ENCODE measurements at places on chromosomes 7 and 10.

DNA sequence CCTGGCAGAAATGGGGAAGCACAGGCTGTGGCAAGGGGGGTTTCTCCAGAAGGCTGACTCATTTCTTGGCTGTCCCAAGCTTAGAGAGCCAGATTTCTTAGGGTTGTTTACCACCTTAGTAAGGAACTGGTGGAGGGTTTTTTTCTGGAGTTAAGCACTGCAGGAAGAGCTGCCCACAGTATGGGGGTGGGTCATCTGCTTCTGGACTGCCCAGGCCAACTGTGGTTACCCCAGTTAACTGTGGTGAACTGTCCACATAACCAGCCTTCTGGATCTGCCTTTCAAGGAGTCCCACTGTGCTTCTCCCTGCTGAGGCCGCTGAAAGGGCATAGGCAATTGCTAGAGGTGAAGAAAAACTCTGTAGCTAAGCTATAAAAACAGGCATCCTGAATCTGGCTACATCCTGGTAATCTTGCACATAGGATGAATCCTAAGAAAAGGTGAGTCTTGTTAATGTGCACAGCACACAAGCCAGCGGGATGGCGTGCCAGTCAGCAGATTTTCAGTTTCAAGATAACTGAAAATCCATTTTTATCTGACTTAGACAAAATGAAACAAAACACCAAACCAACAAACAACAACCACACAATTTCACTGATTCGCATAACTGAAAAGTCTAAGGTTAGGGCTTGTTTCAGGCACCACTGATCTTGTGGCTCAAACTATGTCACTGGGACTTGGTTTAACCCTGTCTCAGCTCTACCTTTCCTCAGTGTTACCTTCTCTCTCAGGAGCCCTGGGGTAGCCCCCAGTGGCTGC, 21.6 kb upstream of the TSPAN33 start:
- no peak overlapping the region for H3K4me3 ChIP-seq
- no peak overlapping the region for H3K27ac ChIP-seq
- no peaks in the 10 kb centered on the region for H3K4me1 ChIP-seq
- no peak for DNase-seq
- peaks cover 16% of the 10 kb centered on the region for H3K36me3 ChIP-seq

GRCh38 chr10:124064676-124065075, 28.7 kb downstream of the CHST15 start:
- H3K4me1 ChIP-seq: peaks cover 12% of the 10 kb centered on the region
- no peaks in the 10 kb centered on the region for H3K27me3 ChIP-seq
- H3K4me3 ChIP-seq: no peak overlapping the region
- H3K36me3 ChIP-seq: no peaks in the 10 kb centered on the region
- DNase-seq: no peak
- no peak overlapping the region for H3K27ac ChIP-seq

DNA sequence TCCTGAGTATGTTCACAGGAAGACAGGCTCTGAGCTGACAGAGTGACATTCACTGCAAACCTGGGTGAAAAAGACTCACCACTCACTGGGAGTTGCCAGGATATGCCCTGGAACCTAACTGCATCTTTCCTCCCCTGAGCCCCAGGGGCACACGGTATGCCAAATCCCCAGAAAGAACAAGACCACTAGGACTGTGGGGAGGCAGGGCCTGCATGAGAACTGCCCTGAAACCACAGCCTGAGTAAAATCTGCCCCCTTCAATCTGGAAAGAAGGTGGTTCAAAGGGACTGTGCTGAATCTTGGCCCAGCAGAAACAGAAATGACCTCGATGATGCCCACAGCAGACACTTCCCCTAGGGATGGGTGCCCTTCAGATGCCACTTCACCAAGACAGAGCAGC, 6.5 kb downstream of the FAM53B start:
- H3K4me1 ChIP-seq: peaks cover 65% of the 10 kb centered on the region
- H3K27me3 ChIP-seq: peaks cover 9% of the 10 kb centered on the region
- H3K4me3 ChIP-seq: peak overlapping the region; percentile 20
- DNase-seq: no peak
- H3K36me3 ChIP-seq: no peaks in the 10 kb centered on the region

- no peak for DNase-seq
- H3K4me3 ChIP-seq: no peak overlapping the region
- peaks cover 3% of the 10 kb centered on the region for H3K27me3 ChIP-seq
- peaks cover 16% of the 10 kb centered on the region for H3K4me1 ChIP-seq
Measured at GRCh38 chr10:6136215-6137201, 47.7 kb downstream of the RBM17 start.

- no peaks in the 10 kb centered on the region for H3K36me3 ChIP-seq
- no peak overlapping the region for H3K27ac ChIP-seq
- H3K4me1 ChIP-seq: no peaks in the 10 kb centered on the region
- no peak for DNase-seq
- H3K4me3 ChIP-seq: no peak overlapping the region
- no peaks in the 10 kb centered on the region for H3K27me3 ChIP-seq
Measured at GRCh38 chr7:46565253-46566096, 644.4 kb upstream of the IGFBP3 start.

DNA sequence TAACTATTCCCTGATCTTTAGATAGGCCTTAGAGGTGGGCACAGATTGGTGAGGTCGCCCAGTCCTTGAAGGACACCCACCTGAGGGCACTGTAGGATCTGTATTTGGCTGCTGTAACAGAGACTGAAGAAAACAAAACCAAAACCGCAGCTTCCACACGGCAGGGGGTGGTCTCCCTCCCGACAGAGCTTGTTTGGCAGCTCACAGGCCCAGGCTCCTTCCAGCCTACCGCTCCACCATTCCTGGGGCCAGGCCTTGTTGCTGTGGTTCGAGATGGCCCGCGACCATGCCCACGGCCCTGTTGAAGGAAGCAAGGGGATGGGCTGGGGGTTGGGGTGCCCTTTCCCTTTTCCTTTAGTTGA, 30.4 kb downstream of the ZNF783 start:
- no peak overlapping the region for H3K4me3 ChIP-seq
- peaks cover 6% of the 10 kb centered on the region for H3K27me3 ChIP-seq
- H3K4me1 ChIP-seq: no peaks in the 10 kb centered on the region
- no peaks in the 10 kb centered on the region for H3K36me3 ChIP-seq

GRCh38 chr10:114301951-114302710, 63.1 kb downstream of the VWA2 start:
- H3K27me3 ChIP-seq: peaks cover 8% of the 10 kb centered on the region
- H3K4me3 ChIP-seq: no peak overlapping the region
- no peak for DNase-seq
- H3K27ac ChIP-seq: no peak overlapping the region
- H3K4me1 ChIP-seq: peaks cover 4% of the 10 kb centered on the region

DNA sequence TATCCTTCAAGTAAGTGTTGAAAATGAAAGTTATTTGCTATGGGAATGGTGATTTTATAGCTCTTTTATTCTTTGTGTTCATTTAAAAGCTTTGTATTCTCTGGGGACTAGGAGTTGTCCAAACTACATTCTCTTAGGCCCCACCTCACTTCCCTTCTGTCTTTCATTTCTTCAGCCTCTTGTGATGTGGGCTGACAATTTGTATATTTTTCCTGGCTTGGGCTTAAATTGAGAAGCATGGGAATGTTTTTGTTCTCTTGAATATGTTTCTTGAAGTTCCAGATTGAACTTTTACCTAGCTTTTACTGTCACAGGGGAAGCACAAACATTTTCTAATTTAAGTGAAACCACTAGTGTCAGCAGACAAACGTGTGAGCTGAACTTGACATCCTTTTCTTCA, 27.9 kb downstream of the BBS9 start:
- no peak overlapping the region for H3K4me3 ChIP-seq
- DNase-seq: no peak
- H3K27ac ChIP-seq: no peak overlapping the region
- peaks cover 3% of the 10 kb centered on the region for H3K4me1 ChIP-seq
- H3K27me3 ChIP-seq: no peaks in the 10 kb centered on the region

- no peak overlapping the region for H3K4me3 ChIP-seq
- no peaks in the 10 kb centered on the region for H3K27me3 ChIP-seq
- DNase-seq: no peak
- H3K36me3 ChIP-seq: no peaks in the 10 kb centered on the region
- H3K4me1 ChIP-seq: peaks cover 15% of the 10 kb centered on the region
- H3K27ac ChIP-seq: no peak overlapping the region
Measured at GRCh38 chr7:23346316-23346715, 47.2 kb downstream of the MALSU1 start.

GRCh38 chr10:44589181-44589943, 204.5 kb upstream of the CXCL12 start:
- DNase-seq: no peak
- no peak overlapping the region for H3K27ac ChIP-seq
- H3K36me3 ChIP-seq: no peaks in the 10 kb centered on the region
- H3K4me1 ChIP-seq: no peaks in the 10 kb centered on the region

DNA sequence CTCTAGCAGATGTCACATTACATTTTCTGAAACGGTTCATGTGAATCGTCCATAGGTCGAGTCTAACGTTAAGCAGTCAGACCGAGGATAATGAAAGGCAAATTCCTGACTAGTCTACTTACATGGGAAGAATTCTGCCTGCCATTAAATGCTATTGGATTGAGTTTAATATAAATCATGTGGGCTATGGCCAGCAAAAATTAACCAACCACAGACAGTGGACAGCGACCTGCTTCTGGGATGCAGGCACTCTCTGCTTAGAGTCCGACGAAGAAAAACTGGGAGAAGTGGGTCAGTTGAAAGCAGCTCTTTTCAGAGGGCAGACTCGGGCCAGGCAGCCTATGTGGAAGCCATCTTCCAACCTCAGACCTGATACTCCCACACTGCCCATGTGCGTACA, 16.6 kb downstream of the PIP4K2A start:
- no peak overlapping the region for H3K4me3 ChIP-seq
- H3K27ac ChIP-seq: no peak overlapping the region
- H3K4me1 ChIP-seq: no peaks in the 10 kb centered on the region
- no peaks in the 10 kb centered on the region for H3K27me3 ChIP-seq
- no peak for DNase-seq

GRCh38 chr7:149468208-149468607, 7.3 kb upstream of the ZNF777 start:
- H3K4me1 ChIP-seq: no peaks in the 10 kb centered on the region
- H3K27me3 ChIP-seq: peaks cover 5% of the 10 kb centered on the region
- H3K4me3 ChIP-seq: no peak overlapping the region
- H3K36me3 ChIP-seq: peaks cover 17% of the 10 kb centered on the region
- no peak overlapping the region for H3K27ac ChIP-seq

GRCh38 chr7:8249121-8249520, 12.8 kb downstream of the ICA1 start:
- no peak for DNase-seq
- H3K36me3 ChIP-seq: no peaks in the 10 kb centered on the region
- no peaks in the 10 kb centered on the region for H3K4me1 ChIP-seq
- H3K27me3 ChIP-seq: no peaks in the 10 kb centered on the region
- H3K4me3 ChIP-seq: no peak overlapping the region
- no peak overlapping the region for H3K27ac ChIP-seq

DNA sequence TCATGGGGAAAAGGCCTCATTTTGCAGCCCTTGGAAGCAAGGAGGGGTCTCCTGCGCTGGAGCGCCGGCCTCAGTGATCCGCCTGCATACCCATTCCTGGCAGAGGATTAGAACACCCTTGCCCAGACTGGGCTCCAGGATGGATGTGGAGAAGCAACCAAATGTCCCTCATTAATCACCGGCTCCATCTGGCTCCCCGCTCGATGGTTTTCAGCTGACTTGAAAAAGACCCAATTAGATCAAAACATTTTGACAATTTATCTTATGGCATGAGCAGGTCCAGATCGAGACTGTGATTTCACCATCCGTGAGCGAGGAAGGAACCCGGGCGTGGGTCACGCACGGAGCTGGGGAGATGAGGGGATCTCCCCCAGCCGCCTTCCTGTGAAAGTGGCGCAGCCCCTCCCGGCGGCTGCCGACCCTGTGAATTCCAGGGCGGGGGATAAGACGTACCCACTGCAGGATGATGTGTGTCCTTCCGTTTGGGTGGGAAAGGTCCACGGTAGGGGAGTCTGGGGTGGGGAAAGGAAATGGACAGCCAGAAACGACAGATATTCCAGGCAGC, 141.6 kb downstream of the EMX2 start:
- no peak overlapping the region for H3K4me3 ChIP-seq
- no peaks in the 10 kb centered on the region for H3K36me3 ChIP-seq
- H3K4me1 ChIP-seq: no peaks in the 10 kb centered on the region
- H3K27me3 ChIP-seq: peaks cover 6% of the 10 kb centered on the region

- no peaks in the 10 kb centered on the region for H3K36me3 ChIP-seq
- H3K4me3 ChIP-seq: no peak overlapping the region
- no peak overlapping the region for H3K27ac ChIP-seq
- no peaks in the 10 kb centered on the region for H3K27me3 ChIP-seq
Measured at GRCh38 chr10:59465088-59465487, 102.7 kb upstream of the FAM13C start.

DNA sequence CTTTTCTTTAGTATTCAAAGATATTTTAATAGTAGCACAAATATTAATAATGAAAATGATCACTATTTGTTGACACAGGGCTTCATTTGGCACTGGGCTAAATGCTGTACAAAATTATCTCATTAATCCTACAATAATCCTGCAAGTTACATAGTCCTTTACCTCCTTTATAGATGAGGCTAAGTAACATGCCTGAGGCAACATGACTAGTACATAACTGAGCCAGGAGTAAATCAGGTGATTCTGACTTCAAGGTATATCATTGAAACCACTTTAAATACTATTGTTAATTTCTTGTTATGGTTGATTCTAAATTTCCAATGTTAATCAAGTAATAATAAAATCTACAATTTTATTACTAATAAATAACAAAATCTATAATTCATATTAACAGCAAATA, 39.8 kb downstream of the SEM1 start:
- no peaks in the 10 kb centered on the region for H3K27me3 ChIP-seq
- no peak for DNase-seq
- H3K27ac ChIP-seq: no peak overlapping the region
- no peaks in the 10 kb centered on the region for H3K36me3 ChIP-seq
- H3K4me1 ChIP-seq: peaks cover 10% of the 10 kb centered on the region

DNA sequence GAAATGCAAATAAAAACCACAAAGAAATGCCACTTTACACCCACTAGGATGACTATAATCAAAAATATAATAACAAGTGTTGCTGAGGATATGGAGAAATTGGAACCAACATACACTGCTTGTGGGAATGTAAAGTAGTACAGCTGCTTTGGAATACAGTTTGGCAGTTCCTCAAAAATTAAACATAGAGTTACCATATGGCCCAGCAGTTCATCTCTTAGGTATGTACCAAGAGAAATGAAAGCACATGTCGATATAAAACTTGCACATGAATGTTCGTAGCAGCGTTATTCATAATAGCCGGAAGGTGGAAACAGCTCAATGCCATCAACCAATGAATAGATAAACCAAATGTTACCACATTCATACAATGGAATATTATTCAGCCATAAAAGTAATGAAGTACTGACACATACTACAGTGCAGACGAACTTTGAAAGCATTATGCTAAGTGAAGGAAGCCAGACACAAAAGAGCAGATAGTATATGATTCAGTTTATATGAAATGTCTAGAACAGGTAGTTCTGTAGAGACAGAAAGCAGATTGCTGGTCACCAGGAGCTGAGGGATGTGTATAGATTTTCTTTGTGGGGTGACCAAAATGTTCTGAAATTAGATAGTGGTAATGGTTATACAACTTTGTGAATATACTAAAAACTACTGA, 12.4 kb downstream of the BCAP29 start:
- H3K27me3 ChIP-seq: peaks cover 2% of the 10 kb centered on the region
- H3K27ac ChIP-seq: no peak overlapping the region
- H3K36me3 ChIP-seq: peaks cover 6% of the 10 kb centered on the region
- H3K4me1 ChIP-seq: no peaks in the 10 kb centered on the region
- no peak for DNase-seq
